ENCODE measurements at places on chromosomes 6 and 20. TPM values are rescaled to one million over a fixed set of nuclear protein-coding genes. Genes with fewer than 3 reads are reported as not detected.

HDGFL1 gene
- not detected for total RNA-seq

PRSS16 gene
- total RNA-seq, result not detected

PDE7B gene
- 0.52 TPM for total RNA-seq

TEAD3 gene
- total RNA-seq, result 25.5 TPM

TRIM10 gene
- total RNA-seq, result not detected

POU5F1 gene
- 2.5 TPM for total RNA-seq

PGC gene
- total RNA-seq, result not detected

BMP5 gene
- not detected for total RNA-seq

NKAIN2 gene
- total RNA-seq, result 0.37 TPM

OR2H1 gene
- total RNA-seq, result not detected

RAET1G gene
- not detected for total RNA-seq

DOK5 gene
- 0.96 TPM for total RNA-seq

PRSS35 gene
- total RNA-seq, result 1.3 TPM

TREML2 gene
- not detected for total RNA-seq

SPATS1 gene
- total RNA-seq, result not detected

- DNase-seq, result no peak
Measured at GRCh38 chr6:113651920-113652319, 205.2 kb upstream of the MARCKS start.

- no peak for DNase-seq
Measured at GRCh38 chr20:62011403-62011790, 54.3 kb downstream of the TAF4 start.

DNA sequence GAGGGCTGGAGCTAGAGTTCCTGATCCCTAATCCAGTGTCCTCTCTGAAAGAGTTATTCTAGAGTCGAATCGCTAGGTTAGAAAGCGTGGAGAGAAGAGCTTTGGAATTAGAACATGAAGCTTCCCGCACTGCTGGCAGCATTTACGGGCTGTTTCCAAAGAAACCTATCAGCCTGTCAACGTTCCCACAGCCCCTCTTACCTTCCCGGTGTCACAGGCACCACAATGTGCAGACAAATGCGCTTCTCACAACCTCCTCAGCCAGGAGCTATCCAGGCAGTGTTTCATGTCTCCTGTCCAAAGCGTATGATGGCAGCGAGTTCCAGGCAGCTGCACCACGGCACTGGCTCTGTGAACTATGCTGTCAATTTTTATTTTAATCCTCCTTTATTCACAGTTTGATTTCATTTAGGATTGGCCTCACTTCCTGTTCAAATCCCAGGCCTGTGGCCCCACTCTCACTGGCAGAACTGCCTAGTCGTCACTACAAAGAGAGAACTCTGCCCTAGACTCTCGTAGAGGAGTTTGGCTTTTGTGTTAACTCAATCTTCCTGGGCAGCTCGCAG lies 322.8 kb upstream of the SOX4 start:
- no peak for DNase-seq

GRCh38 chr6:84197708-84198107 lies 29.7 kb downstream of the CEP162 start:
- no peak for DNase-seq

GRCh38 chr6:10526156-10526555 lies 5.0 kb downstream of the GCNT2 start:
- no peak for DNase-seq

DNA sequence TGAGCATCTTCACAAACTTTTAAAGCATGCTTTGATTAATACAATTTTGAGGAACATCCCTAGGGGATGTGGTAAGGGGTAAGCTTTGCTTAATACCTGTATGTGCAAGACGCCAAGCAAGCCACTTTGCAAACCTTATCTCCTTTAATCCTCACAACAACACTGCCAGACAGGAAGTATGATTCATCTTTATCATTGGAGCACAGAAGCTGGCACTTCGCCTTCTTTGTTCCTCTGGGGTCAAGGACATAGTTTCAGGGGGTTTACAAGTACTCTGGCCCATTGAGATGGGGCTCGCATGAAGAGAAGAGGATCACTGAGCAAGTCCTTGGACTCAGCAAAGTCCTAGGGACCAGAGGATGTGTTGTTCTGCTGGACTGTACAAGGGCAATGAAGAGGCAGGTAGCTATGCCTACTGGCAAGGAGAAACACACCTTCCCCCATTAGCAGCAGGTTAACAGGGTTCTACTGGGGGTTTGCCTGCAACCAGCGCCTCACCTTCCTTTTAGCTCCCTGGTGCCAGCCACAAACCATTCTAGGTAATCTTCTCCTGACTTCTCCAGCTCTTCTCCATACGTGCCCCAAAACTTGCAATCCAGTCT lies 8.8 kb downstream of the TMEM244 start:
- no peak for DNase-seq

- DNase-seq, result no peak
Measured at GRCh38 chr6:166467436-166468000, 84.8 kb upstream of the MPC1 start.

GRCh38 chr6:69555088-69555638 lies 241.6 kb downstream of the LMBRD1 start:
- DNase-seq, result no peak

GRCh38 chr6:11732036-11732631 lies 46.5 kb downstream of the ADTRP start:
- DNase-seq, result peak; percentile 68

DNA sequence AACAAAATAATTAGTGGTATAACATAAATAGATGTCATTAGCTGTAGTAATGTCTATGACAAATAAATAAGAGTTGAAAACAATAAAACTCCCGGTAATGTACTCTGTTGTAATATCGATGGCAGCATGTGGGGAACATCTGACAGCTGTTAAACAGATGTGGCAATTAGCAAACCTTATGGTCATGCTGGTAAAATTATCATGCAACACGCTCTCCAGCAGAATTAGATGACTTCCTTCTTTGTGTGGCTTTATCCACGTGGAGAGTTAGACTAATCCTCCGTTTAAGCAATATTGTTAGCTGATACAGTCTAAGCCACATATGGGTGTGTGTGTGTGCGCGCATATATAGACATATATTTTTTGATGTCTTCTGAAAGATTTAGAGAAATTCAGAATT lies 77.7 kb upstream of the ZFP64 start:
- DNase-seq, result no peak

GRCh38 chr6:153167907-153168306 lies 36.8 kb upstream of the RGS17 start:
- peak; percentile 8 for DNase-seq

DNA sequence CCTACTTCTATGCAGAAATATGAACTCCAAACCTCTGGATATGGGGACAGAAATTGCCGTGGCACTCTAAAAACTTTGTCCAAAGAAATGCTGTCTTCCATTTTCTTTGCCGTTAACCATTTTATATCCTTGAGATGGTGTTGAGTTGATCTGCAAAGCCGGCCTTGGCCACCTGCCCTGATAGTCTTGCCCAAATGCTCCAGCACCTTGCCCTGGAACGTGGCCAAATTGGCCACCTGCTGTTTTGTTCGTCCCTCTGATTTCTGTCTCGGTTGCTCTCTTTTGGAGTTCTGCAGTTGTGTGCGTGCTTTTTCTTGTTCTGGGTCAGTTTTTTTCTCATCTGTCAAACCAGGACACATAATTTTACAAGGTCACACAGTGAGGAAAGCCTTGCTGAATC lies 239.7 kb upstream of the GMDS start:
- no peak for DNase-seq

- DNase-seq, result peak; percentile 72
Measured at GRCh38 chr6:73679009-73679408, 17.0 kb upstream of the CD109 start.

DNA sequence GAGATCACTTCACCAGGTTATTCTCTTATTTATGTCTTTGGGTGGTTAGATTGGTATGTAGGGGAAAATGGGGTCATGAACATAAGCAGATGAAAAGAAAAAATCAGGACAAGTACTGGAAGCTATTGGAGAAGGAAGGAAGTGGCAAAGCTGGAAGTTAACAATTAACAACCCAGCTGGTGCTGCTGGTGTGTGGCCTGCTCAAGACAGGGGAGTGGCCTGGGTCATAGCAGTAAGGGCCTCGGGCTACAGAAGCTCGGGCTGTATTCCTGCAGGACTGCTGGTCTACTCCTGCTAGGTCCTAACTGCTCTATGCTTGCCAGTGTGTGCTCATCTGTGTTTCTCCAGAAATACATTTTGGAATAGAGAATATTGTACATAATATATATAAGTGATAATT lies 19.6 kb downstream of the MYLIP start:
- DNase-seq, result no peak

GRCh38 chr6:14189074-14189473 lies 71.5 kb downstream of the CD83 start:
- DNase-seq, result no peak

DNA sequence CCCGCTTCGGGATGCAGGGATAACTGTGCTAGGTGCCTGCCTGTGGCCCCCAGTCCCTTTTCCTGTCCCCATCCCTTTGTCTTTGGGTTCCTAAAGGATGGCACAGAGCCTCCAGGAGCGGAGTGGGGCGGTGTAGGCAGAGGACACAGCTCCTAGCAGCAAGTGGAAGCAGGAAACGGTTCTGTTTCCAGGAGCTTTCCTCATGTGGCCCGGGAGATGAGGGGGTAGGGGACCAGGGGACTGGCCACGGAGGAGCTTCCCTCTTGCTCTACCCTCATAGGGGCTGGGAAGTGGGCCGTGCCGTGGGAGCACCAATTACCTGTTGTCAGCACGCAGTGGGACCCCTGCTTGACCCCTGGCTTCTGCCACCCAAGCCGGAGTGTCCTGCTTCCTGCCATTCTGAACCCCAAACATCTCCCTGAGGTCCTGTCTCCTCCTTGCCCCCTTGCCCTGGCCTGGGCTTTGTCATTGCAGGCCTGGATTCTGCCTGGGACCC lies 76.9 kb downstream of the SRC start:
- DNase-seq, result no peak

- no peak for DNase-seq
Measured at GRCh38 chr6:134374491-134375219, 56.7 kb upstream of the SGK1 start.

DNA sequence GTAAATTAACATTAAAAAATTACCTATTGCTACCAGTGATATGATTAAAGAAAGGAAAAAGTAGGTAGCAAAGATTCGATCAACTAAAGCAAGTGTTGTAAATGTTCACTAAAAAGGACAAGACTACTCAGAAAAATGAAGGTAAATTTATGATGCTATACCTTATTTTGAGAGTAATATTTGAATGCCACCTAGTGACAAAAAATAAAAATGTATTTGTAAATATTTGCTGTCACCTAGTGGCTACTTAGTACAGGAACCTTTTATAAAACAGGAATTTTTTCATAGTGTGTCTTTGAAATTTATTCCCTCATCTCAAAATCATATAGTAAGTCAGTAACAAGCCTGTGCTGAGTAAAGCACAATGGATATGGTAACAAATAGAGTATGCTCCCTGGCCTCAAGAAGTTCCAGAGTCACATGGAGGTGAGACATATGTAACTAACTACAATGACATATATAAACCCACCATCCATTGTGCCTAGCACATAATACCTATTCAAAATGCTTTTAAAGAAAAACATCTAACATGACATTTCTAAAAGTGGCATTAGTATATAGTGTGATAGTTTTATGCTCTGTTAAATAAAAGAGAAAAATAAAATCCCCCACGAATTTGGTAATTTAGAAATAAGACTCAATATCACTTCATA lies 193.1 kb upstream of the SIM1 start:
- peak; percentile 23 for DNase-seq

DNA sequence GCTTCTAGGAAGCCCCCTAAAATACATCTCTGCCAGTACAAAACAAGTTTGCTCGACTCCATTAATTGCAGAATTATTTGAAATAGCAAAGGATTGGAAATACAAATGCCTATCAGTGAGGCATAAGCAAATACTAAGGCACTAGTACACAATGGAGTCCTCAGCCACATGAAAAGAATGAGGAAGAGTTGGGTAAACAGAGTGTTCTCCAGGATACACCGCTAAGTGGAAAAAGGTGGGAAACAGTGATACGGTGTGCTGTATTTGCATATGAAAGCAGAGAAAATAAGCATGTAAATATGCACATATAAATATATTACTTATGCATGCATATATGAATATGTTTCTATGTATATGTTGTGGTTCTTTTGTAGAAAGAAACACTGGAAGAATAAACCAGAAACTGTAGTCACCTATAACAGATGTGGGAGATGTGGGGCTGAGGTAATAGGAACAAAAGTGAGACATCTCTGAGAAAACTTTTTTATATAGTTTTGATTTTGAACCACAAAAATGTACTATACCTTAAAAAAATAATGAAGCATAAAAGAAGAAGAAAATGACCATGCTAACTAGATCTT lies 143.4 kb upstream of the MYLIP start:
- no peak for DNase-seq

DNA sequence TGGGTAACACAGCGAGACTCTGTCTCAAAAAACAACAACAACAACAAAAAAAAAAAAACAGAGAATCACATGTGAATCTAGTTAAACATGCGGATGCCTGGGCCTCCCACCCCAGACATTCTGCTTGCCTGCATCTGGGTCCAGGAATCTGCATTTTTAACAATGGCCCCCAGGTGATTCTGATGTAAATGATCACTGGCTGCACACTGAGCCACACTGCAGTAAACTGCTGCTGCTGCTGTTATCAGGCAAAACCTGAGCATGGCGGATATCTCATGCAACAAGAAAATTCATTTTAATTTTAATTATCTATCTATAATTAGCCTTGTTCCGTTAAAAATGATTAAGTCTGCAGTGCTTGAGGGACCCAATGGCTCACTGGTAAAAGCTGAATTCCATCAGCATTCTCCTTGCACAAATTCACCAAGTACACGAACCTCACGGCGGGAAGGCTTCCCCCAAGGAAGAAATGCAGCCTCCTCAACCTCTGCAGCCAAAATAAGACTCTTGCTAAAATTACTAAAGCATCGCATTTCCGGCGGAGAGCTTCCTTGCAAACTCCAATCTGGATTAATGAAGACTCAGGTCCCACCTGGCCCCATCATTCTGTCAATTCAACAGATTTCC lies 81.6 kb upstream of the SNX9 start:
- DNase-seq, result no peak

GRCh38 chr6:53943395-53943794 lies 148.6 kb downstream of the LRRC1 start:
- no peak for DNase-seq

GRCh38 chr6:117564681-117565080 lies 37.6 kb downstream of the GOPC start:
- DNase-seq, result no peak

- DNase-seq, result no peak
Measured at GRCh38 chr20:51159981-51160380, 137.1 kb upstream of the KCNG1 start.

DNA sequence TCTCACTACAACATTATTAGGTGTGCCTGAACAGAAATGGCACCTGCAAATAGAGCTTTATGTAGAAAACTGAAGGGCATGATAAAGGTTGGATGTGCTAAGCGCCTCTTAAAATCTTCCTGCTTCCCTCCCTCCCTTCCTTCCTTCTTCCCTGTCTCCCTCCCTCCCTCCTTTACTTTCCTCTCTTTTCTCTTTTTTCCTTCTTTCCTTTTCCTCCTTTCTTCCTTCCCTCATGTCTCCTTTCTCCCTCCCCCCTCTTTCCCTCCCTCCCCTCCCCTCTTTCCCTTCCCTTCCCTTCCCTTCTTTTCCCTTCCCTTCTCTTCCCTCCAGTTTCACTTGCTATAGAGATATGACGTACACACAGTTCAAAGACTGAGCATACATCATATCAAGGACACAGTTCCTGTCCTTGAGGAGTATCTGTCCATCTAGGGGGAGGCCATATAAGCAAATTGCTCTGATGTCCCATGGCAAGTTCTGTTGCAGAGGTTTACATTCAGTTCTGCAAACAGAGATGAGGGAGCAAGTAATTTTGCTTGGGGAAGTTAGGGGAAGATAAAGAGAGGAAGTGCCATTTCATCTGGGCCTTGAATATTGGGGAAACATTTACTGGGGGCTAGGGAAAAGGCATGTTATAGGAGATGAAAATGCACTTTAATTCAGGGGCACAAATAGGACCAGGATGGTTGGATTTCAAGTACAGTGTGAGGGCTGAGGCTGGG lies 79.0 kb upstream of the EEF1E1 start:
- DNase-seq, result no peak

Measured in myocyte (in vitro differentiated cells).